Epithelial cell of proximal tubule (primary cell): ENCODE measurements at places on chromosomes 3 and 15. TPM values are rescaled to one million over a fixed set of nuclear protein-coding genes. Genes with fewer than 3 reads are reported as not detected.

Gene ZDHHC23
- 2.2 and 3.5 TPM in 2 replicates for total RNA-seq

Gene ZIC4
- total RNA-seq, result not detected in 2 replicates

Gene DCBLD2
- total RNA-seq, result 621 and 846 TPM in 2 replicates

Gene CGNL1
- total RNA-seq, result 2.5 and 3.2 TPM in 2 replicates

Gene SEMA6D
- 0.51 and 2.6 TPM in 2 replicates for total RNA-seq

Gene ECE2
- total RNA-seq, result not detected in 2 replicates

Gene HCLS1
- total RNA-seq, result 0.12 and 1.0 TPM in 2 replicates
